ENCODE measurements at places on chromosomes 3 and 15.

DNA sequence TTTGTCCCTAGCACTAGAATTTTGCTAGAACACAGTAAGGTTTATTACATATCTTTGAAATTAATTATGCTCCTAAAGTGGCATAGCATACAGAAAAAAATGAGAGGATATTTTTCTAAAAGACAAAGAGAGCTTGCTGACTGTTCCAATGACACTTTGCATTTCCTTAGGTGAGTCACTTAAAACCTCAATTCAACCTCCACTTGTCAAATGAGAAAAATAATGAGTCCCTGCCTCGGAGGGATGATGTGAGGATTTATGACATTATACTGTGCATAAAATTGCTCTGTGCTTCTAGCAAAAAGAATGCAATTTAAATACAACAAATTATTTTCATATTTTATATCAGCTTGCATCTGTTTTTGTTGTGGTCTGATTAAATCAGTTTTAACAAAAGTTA lies 1417.0 kb upstream of the ALCAM start:
- DNase-seq: no peak

DNA sequence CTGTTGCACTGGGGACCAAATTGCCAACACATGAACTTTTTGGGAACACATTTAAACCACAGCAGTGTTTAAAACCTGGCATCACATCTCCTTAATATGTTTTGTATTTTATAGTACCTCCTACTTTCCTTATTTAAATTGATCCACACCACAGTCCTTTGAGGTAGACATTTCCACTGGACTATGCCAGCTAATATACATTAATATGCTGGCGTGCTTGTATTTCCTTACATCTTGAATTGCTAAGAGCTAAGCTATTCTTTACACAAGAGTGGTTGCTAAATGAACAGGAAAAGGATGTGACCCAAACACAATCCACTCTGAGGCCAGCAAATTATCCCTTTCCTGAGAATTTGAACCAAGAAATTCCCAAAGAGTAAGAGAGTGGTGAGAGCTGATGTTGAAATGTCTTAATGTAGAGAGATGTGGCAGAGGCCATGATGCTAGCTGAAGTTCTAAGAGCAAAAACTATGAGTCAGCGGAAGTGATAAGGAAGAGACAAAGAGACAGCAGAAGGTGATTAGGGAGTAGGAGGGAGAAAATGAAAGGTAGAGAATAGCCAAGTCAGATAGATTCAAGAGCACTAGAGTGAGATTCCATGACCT lies 131.2 kb downstream of the CD47 start:
- no peak for DNase-seq

DNA sequence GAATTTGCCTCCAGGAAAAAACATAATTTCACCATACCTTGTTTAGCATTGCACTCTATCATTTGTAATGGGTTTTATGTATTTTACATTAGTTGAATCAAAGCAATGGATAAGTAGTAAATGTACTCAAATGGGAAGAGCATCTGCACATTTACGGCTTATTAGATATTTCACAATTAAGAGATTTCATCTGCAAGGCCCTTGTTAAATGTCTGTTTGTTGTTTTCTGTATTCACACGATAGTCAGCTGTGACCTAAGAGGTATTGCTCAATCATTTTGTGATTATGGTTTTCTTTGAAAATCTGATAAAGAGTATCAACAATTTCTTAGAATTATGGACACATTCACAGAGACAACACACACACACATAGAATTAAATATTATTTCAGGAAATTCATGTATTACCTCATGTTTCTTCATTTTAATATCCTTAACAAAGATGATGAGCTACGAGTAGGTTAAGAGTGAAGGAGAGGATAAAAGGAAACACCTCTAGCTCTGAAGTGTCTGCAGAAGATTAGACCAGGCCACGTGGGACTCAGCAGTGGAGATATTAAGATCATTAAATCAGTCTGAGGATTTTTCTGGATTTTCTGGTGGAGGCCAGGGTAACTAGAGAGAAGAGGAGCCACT lies 121.9 kb upstream of the POU1F1 start:
- DNase-seq: no peak

- no peak for DNase-seq
Observed at GRCh38 chr15:31235311-31236183, 91.1 kb upstream of the KLF13 start.

DNA sequence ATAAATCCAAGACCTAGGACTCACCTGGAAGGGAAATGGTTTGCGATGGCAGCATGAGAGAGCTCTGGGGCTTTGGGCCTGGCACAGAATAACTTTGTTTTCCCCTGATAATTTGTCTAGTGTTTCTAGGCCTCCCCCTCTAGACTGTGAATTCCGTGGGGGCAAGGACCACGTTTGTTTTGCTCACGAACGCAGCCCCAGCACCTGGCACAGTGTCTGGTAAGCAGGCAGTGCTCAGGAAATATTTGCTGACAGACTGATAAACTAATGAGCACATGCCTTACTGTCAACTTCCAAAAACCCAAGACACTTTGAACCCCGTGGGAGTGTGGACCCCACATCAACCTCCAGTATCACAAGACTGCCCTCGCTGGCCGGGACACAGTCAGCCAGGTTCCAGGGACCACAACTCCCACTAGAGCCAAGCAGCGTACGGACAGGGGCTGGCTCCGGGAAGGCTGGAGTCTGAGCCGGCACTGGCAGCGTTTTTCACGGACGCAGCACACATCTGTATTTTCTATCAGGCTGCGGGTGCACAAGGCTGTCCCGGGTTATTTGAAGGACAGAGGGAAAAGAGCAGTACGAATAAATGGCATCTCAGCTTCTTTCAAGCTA lies 146.5 kb downstream of the XXYLT1 start:
- no peak for DNase-seq

DNA sequence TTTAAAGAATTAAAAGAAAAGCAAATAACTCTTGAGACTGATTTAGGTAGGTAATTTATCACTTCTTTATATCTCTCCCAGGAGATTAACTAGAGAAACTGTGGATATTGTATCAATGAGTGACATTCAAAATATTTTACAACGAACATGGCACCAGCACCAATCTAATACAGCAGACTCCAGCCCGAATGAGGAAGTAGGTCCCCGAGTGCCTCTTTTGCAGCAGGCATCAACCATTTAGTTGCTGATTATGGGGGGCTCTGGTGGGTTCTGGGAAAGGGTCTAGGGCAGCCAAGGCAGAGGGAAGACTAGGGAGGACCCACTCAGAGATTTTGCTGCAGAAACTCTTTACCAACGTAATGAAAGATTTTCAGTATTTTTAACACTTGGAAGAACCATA lies 31.7 kb upstream of the TTC14 start:
- no peak for DNase-seq

- DNase-seq: no peak
Observed at GRCh38 chr3:106759731-106760130, 617.5 kb upstream of the CCDC54 start.

GRCh38 chr3:60645801-60646200 lies 605.5 kb downstream of the FHIT start:
- DNase-seq: no peak

DNA sequence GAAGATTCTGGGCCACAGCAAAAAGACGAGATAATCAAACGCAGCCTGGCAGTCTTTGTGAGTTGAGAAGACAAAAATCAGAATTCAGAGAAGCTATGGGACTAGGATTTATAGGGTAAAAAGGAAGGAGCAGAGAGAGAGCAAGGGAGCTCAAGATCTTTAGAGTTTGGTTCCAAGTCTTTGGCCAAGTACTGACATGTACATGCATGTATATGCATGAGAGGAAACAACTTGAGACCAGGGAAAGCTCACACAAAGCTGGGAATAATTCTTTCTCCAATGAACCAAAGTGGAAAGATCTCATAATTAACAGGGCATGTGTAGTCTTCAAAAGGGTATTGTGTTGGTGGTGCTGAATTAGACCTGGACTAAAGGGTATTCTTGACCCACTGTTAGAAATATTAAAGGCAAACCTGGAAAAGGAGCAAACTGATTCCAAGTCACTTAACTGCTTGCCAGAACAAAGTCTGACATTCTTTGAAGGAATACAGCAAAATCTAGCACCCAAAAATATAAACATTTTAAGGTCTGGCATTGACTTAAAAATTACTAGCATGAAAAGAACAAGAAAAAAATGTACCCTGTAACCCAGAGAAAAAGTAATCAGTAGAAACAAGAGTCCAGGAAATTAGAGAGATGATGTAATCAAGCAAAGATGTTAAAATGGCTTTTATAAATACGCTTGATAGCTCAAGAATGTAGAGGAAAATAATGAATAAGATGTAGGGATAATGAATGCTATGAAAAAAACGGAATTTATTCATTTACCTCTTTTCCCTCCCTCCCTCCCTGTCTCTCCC lies 226.0 kb upstream of the CGNL1 start:
- DNase-seq: no peak

GRCh38 chr3:135128818-135129217 lies 333.8 kb downstream of the EPHB1 start:
- DNase-seq: no peak

- DNase-seq: no peak
Observed at GRCh38 chr3:155991847-155992246, 121.4 kb downstream of the GMPS start.

Data from CD4-positive, alpha-beta T cell treated with Interleukin-4 for 1 hour (primary cell).